IMR-90 (cell line): ENCODE measurements at places on chromosomes 16 and 17.

DNA sequence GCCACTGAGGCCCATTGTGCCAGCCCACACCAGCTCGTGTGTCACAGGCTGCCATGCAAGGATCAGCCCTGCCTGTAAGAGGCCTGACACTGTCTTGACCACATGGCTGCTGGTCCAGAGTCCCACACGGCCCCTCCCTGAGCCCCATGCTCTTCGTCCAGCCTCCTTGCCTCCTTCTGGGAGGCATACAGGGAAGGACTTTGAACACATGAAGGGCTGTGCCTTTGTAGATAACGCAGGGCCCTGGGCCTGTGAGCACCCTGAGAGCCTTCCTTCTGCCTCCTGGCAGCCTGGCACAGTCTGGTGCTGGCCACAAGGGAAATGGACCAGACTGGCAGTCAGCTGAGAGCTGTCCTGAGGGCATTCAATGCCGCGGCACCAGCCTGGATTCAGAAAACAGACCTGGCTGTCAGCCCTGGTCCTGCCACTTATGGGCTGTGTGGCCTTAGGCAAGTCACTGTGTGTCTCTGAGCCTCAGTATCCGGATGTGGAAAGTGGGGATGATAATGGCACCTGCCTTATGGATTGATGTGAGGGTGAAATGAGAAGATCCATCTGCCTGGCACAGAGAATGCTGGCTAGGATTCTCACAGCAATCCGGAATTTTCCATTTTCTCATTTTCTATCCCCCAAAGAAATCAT, 19.2 kb upstream of the SPNS2 start:
- no peak for DNase-seq

- no peak for DNase-seq
Measured at GRCh38 chr17:2707721-2708584, 3.6 kb downstream of the CLUH start.

DNA sequence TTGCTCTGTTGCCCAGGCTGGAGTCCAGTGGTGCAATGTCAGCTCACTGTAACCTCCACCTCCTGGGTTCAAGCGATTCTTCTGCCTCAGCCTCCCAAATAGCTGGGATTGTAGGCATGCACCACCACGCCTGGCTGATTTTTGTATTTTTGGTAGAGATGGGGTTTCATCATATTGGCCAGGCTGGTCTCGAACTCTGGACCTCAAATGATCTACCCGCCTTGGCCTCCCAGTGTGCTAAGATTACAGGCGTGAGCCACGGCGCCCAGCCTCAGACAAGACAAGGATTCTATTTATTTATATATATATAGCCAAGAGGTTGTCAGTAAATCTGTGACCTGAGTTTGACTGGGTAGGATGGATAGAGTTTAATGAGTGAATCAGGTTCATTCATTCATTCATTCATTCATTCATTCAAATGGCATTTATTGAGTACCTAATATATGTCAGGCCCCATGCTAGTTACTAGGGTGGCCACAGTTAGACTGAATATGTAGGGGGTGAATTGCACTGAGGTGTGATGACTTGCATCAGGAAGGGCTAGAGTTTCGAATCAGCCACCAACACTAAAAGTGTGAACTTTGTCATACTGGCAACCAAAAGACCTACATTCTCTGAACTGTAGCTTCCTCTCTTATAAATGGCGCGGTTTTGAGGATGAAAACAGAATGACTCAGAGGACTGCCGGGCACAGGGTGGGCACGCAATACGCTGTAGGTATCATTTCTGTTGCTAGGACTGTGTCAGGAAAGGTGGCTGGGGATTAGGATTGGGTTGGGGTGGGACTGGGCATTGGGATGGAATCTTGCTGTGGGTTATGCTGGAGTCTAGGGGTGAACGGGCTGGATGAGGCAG, 37.8 kb downstream of the ITGAE start:
- no peak for DNase-seq

- DNase-seq, result no peak
Measured at GRCh38 chr16:78768718-78769117, 669.3 kb downstream of the WWOX start.

DNA sequence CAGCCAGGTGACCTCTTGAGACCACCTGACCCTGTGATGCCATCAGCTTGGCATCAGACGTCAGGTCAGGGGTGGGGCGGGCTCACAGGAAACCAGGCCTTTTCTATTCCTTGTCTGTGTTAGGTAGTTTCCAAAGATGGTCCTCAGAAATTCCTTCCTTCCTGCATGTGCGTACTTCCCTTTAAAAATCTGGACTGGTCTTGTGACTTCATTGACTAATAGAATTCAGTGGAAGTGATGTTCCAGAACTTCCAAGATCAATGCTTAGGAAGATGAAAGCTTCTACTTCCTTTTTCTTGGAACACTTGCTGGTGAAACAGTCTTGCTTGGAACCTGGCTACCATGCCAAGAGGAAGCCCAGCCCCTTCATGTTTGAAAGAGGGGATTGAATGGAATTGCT, 10.0 kb upstream of the N4BP1 start:
- DNase-seq, result no peak

DNA sequence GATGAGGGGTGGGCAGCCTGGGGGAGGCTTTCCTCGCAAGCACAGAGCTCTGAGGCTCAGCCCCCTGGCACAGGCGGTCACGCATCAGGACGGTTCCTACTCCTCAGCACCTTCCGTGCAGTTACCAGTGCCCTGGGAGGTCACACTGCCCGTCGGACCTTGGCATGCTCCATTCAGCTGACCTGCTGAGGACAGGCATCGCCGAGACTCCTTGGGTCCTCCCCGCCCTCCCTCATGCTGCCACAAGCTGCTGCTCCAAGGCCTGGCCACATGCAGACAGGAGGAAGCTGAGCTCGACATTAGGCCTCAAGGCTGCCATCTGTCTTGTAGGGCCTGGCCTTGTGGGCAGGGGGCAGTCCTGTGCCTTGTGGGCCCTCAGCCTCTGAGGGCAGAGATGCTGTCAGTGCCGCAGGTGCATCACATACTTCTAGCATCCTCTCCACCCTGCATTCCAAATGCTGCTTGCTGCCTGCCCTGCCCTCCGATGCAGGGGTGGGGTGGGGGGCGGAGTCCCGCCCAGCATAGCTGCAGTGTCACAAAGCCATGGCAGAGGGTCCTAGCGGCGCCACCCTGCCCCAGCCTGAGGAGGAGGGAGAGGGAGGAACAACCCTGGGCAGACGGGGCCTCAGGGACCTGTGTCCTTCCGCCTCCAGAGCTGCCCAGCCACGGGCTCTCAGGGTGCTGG, 9.3 kb downstream of the C16orf90 start:
- no peak for DNase-seq

- DNase-seq, result no peak
Measured at GRCh38 chr17:49231563-49231894, 942 bp upstream of the PHOSPHO1 start.

DNA sequence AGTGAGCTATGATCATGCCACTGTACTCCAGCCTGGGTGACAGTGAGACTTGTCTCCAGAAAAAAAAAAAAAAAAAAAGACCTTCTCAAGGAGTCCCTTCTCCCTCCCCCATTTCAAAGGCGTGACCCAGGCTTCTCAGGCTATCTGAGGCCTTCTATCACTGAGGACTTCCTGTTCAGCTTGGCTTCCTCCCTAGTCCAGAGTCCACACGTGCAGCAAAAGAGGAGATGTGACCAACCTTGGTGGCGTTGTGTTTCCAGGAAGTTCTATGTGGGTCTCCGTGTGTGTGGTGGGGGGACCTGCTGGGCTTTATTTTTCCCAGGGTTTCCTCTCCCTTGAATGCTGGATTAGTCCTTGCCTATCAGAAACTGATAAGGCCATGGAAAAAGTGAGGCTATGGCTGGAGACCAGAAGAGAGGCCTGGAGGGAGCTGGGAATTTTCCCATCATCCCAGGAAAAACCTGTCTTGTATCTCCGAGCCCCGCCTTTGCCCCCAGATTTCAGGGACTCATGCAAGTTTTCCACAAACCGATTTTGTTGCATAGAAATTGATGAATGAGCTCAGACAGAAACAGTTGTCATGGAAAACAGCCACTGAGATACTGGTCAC, 148.1 kb downstream of the SALL1 start:
- DNase-seq, result no peak

DNA sequence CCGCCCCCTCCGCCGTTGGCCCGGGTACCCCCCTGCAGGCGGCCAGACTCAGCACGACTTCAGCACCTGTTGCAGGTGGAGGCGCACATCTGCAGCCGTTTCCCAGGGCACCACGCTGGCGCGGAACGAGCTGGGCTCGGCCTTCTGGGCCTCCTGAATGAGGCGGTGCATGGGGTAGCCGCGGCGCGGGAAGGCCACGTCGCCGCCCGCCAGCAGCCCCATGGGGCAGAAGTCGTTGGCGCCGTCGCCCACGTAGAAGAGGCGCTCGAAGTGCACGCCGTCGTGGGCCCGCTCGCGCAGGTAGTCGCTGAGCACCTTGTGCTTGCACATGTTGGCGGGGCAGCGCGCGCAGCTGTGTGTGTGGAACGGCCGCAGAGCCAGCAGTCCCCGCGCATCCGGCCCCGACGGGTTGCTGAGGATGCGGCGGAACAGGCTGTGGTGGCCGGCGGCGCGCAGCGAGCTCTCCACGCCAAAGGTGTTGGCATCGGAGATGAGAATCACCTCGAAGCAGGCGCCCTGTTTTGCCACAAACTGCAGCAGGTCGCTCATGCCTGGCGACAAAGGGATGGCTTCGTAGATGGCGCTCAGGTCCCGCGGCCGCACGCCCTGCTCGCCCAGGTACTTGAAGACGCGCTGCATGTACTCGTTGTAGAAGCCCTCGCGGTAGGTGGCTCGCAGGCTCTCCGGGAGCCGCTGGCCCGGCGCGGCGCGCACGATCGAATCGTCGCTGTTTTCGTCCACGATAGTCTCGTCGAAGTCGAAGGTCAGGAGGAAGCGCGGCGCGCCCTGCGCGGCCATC, 6.2 kb downstream of the PHOSPHO1 start:
- no peak for DNase-seq

DNA sequence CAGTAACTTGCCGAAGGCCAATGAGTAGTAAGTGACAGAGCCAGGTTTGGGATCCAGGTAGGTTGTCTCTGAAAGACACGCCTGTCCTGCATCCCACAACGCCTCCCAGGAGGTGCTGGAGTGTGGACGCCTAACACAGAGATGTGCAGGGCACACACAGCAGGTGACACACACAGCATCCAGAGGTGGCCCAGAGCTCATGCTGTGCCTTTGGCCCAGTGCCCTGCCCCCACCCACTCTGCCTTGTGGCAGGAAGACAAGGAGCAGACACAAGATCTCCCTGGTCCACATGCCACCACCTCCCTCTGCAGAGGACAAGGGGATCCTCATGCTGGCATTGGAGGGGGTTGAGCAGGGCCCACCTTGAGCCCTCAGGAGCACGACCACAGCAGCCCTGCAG, 14.7 kb upstream of the STH start:
- DNase-seq, result no peak

DNA sequence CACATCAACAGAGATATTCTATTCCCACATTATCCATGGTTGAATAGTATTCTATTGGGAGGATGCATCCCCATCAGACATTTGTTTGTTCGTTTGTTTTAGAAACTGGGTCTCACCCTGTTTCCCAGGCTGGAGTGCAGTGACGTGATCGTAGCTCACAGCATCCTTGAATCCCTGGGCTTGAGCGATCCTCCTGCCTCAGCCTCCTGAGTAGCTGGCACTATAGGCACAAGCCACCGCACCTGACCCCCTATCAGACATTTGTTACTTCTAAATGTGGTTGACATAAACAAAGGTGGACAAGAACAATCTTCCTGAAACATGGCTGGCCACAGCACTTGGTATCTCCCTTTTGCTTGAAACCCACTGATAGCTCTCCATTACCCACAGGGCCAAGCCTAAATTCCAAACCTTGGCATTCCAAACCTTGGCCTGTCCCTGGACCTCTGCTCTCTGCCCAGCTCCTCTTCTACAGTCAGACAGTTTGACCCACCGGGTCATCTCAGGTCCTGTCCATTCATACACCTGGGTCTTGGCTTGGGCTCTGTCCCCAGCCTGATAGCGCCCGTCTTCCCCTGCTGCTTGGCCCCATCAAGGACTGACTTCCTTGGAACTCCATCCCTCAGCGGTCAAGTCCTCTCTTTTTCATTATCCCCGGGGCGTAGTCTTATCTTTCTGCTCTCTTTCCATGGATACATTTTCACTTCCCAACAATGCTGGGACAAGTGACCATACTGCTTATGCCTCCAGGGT, 1.5 kb upstream of the PRR29 start:
- DNase-seq, result no peak

GRCh38 chr17:4974115-4974670, 6.6 kb upstream of the SPAG7 start:
- no peak for DNase-seq

DNA sequence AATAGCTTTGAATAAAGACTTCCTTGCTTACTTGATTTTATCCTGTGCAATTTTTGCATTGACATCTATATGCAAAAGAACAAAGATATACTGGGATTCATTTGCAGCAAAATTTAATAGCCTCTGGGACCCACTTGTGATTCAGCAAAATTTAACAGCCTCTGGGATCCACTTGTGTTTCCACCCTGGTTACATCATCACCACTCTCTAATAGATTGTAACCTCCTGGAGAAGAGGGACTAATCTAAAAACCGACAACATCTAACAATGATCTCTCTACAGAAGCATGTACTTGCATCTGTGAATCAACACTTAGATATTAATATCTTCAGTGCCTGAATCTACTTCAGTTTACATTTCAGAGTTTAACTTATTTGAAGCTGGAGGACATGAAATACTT, 202.0 kb upstream of the CPHXL start:
- DNase-seq, result peak; percentile 75

GRCh38 chr16:47063011-47063724, 80.6 kb downstream of the NETO2 start:
- DNase-seq, result no peak
